Left renal cortex interstitium (tissue), 4 donors: ENCODE measurements at places on chromosomes 5 and 9.

- DNase-seq = no peak
These were observed 311.1 kb downstream of the RFX3 start for GRCh38 chr9:3214741-3215140.

DNA sequence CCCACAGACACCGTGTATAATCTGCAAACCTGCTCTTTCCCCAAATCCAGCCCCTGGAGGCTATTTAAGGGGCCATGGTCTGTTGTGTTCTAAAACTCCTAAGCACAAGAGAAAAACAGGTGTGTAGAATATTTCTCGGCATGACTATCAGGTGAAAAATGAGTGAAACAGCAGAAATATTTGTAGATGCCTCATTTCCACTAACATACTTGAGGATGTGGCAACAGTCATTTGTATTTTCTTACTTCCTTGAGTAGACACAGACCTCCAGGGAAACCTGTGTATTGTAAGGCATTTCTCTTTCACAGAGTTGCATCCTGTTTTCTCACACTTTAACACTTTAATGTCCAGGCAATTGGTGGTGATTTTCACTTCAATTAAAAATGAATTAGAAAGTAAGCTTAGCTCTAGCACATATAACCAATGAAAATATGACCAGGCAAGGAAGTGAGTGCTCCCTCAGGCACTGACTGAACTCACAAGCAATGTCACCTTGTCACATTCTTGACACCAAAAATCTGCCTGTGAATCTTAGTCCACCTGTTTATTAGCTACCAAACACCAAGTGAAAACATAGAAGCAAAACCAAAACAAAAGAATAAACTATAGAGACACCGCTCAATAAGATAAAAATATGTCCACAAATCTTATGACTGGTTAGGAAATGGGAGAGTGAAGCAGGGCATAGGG lies 64.4 kb downstream of the DIRAS2 start:
- no peak for DNase-seq

- DNase-seq = no peak
These were observed 754 bp downstream of the VDAC1 start for GRCh38 chr5:134003817-134004625.

DNA sequence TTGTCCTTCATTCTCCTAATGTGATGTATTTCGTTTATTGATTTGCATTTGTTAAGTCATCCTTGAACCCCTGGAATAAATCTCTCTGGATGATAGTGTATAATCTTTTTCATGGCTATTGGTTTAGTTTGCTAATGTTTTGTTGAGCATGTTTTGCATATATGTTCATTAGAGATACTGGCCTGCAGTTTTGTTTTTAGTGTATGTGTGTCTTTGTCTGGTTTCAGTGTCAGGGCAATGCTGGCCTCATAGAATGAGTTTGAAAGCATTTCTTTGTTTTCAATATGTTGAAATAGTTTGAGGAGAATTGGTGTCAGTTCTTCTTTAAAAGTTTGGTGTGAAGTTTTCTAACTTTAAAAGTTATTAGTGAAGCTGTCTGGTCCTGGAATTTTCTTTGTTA lies 149.6 kb upstream of the ATP10B start:
- no peak for DNase-seq

GRCh38 chr9:101487443-101487840 lies 46.2 kb upstream of the RNF20 start:
- no peak for DNase-seq

GRCh38 chr9:125412166-125412565 lies 150.5 kb downstream of the GAPVD1 start:
- no peak for DNase-seq

GRCh38 chr5:167250996-167251395 lies 1040.4 kb upstream of the WWC1 start:
- no peak for DNase-seq

DNA sequence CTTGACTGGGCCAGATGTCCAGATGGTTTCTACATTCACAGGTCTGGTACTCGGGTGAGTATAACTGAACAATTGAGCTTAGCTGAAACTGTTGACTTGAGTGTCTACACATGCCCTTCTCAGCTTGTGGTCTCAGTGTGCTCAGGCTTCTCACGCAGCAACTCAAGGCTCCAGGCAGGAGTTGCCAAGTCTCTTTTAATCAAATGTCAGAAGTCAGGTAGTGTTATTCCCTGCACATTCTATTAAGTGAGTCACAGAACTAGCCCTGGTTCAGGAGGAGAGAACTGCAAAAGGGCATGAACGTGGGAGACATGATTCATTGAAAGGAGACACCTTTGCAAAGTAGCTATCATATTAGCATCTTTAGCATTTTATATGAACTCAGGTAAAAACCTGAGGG lies 199.3 kb upstream of the ACTBL2 start:
- DNase-seq = no peak
